WTC11 (cell line): ENCODE measurements at places on chromosomes 3 and 15.

DNA sequence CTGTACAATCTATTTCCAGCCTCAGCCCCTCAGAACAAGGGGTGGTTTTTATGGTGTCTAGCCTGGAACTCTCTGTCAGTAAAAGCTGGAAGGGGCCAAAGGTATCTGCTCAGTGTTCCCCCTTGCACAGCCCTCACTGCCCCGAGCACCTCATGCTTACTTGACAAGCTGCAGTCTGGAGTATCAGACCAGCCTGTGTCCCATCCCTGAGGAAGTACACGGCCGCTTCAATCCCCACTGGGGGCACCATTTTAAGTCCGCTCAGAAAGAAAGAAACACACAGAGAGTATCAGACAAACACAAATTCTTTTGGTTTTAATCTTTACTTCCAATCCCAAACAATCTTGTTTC is 32.4 kb downstream of the UMPS start:
- no peak for DNase-seq

GRCh38 chr3:56557831-56558170 is 826 bp downstream of the CCDC66 start:
- DNase-seq: no peak

GRCh38 chr15:89367485-89368451 is 33.1 kb upstream of the POLG start:
- DNase-seq: peak; percentile 87

DNA sequence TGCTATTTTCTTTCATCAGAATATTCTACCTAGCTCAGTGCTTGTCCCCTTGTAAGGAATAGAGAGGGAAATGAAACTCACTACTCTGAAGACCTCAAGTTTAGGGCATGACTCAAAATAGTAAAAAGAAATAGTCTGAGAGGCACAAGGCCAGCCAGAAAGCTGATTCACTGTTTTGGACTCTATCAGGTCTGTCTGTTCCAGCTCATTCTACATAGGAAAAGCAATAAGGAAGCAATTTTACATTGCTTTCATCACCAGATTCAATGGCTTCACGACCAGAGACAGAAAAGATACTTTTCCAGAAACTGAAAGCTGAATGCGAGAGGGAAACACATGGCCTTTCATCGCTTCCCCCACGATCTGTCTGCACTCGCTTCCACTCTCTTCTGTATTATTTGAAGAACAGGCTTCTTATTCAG is 276.0 kb downstream of the GBE1 start:
- no peak for DNase-seq

- DNase-seq: no peak
Measured at GRCh38 chr3:37492977-37493471, 318.6 kb upstream of the LRRFIP2 start.

- DNase-seq: no peak
Measured at GRCh38 chr15:80970658-80971057, 19.0 kb downstream of the MESD start.

DNA sequence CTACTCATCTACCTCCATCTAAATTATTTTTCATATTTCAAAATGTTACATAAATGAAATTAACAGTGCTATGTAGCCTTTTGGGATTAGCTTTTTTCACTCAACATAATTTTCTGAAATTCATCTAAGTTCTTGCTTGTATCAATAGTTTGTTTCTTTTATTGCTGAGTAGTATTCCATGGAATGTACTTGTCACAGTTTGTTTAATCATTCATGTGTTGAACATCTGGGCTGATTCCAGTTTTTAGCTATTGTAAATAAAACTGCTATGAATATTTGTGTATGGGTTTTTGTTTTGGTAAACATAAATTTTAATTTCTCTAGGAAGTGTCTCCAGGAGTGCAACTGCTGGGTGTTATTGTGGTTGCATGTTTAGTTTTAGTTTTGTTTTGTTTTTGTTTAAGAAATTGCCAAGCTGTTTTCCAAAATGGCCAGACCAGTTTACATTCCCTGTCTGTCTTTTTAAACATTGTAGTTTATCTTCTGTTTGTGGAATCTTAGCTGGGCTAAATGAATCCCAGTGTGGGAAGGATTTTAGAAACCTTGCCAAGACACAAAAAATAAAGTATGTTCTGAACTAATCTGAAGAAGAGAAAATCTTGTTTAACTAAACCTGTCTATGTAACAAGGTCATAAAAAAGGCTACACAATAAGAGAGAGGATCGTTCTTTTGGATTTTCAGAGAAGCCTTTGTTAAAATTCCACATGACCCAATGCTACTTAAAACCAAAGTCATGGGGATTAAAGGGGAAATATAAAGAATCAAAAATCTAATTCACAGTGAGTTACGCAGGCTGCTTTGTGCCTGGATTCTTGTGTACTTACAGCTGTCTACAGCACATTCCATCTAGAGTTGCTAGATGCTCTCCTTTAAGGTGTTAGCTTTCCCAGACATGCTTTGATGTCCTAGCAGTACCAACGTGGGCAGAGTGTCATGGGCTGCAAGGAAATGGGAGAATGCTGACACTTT is 129.2 kb upstream of the SUCLG2 start:
- DNase-seq: no peak

DNA sequence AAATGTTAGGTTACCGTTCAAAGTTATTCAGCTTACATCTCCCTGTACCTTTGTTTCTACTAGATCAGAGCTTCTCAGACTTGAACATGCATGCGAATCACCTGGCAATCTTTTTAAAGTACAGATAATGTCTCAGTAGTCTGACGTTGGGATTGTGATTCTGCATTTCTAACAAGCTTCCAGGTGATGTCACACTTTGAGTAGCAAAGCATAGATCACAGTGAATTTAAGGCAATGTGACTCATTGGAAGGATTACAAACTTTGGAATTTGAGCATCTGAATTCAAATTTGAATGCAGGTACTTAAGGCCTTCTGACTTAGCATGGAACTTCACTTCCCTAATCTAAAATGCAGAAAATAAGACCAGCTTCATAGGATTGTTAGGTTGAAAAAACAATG is 10.8 kb upstream of the ZMAT3 start:
- DNase-seq: no peak

DNA sequence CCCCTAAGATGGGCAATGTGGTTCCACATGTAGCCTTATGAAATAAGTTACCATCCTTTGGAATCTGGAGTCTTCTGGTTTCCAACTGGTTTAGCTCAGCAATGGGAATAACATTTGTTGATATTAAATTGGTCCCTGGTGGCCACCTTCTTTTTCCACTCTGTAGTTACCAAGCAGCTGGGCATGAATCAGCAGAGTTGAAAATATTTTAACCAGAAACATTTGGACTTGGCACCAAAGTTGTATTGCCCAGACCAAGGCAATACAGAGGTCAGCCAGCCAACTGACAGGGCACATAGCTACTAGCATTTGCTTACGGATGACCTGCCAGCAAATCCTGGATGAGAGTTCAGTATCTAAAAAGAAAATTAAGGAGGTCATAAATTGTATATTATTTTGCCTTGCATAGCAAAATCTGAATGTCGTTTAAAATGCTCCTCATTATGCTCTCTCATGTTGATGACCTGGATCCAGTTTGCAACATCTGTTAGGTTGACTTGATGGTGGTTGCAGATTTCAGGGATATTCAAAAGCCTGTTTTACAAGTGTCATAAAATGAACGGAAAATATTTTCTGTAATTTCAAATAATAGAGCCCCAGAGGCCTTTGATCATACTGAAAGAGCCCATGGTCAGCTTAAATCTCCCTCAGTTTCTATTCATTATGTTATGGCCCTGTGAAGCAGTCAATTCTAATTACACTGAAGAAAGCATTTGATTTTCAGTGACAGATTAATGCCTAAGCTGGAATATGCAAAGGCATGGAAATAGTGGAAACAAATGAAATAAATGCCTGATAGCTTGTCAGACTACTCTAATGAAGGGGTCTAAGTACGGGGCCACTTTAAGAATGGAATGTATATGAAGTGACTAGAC is 54.6 kb downstream of the PPM1L start:
- no peak for DNase-seq

- DNase-seq: no peak
Measured at GRCh38 chr3:129950318-129951046, 24.0 kb upstream of the TRH start.

DNA sequence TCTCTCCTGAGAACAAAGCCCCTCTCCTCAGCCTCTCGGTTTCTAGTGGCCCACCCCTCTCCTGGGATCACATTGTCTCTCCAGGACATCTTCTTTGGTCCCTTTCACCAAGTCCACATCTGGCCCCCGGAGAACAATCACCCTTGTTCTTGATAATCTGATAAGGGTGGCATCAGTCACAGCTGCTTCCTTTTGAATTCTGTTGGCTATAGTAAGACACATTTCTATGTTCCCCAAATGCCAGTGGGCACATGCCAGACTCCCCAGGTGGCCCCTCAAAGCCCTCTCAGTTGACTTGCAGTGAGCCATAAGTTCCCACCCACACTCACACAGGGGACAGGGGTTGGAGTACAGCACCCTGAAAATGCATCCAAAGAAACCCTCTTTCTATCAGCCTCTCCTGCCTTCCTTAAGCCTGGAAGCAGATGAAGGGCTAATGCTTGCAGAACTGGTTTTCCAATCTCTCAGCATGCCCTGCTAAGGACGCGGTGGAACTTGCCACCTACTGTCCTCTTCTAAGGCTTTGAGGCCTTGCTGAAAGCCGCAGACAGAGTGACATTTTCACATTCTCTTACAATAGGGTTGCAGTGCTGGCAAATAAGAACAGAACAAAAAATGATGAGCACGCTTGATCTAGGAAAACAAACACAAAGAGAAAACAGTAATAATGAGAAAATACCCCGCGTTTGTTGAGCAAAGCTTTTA is 101.3 kb upstream of the SLCO3A1 start:
- DNase-seq: no peak

DNA sequence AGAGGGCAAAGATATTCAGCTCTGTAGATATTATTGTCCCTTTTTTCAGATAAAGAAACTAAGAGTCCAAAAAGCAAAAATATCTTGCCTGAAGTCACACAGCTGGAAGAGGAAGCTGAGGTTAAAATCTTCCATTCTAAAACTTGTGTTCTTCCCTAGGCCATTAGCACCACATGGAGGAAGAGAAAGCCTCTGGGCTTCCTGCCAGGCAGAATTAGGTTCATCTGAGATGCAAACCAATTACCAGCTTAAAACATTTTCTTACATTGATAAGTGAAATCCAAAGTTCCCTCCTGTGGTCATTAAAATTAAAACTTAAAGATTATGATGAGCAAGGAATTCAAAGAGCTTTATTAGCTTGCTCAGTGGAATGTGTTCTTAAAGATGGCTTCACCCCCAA is 235.3 kb upstream of the SETMAR start:
- DNase-seq: no peak

GRCh38 chr3:12489368-12489767 is 5.1 kb downstream of the TSEN2 start:
- no peak for DNase-seq

DNA sequence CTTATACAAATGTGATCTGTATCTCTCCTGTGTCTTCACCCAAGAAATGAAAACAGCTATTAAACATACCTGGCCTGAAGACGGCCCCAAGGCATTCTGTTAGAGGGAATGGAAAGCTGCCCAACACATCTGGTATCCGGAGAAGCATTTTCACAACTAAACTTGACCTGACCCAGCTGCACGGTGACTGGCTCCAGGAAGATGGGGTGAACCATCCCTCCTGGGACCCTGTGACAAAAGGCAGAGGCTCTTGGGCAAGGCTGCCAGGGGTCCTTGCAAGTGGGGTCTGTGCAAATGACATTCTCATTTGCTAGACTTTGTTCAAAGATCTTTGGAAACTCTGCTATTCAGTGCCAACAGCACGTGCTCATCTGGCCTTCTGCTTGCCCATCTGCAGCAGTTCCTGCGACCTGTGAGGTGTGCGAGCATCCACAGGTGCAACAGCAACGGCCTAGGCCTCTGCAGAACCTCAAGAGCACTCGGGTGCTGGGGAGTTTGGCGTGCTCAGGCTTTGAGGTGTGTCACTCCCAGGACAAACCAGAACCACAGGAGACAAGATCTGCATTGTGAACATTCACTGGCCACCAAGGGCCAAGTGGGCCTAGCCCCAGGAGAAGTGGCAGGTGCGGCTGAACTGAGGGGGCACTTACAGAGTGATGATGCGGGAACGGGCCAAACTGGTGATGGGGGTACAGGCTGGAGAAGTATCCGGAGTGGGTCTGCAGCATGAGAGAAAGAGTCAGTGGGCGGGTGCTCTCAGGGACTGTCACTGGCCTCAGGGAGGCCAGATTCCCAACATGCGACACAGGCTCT is 71.8 kb downstream of the SENP2 start:
- no peak for DNase-seq

- no peak for DNase-seq
Measured at GRCh38 chr3:190076601-190077394, 43.9 kb downstream of the P3H2 start.

- DNase-seq: no peak
Measured at GRCh38 chr3:139421460-139421859, 32.0 kb upstream of the COPB2 start.

DNA sequence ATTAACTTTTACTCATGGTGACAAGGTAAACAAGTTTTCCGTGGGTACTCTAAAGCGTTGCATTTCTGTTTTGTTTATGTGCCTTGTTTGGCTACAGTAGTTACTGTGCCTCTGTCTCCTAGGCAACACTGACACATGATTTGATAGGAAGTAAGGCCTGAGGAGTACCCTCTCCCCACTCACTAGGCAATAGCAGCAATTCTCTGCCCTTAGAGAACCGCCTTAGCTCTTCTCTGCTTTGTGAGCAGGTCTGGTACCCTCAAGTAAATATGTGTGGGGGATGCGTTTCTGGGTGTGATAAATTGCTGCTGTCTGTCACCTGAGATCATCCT is at the start of gene IL5RA:
IL5RA (minus strand) TSS at position 76 of the 332 bp plus-strand sequence. CDS start 5,390 bp downstream, outside the sequence.
- no peak for DNase-seq

- DNase-seq: no peak
Measured at GRCh38 chr15:40062816-40063562, 24.0 kb upstream of the SRP14 start.

DNA sequence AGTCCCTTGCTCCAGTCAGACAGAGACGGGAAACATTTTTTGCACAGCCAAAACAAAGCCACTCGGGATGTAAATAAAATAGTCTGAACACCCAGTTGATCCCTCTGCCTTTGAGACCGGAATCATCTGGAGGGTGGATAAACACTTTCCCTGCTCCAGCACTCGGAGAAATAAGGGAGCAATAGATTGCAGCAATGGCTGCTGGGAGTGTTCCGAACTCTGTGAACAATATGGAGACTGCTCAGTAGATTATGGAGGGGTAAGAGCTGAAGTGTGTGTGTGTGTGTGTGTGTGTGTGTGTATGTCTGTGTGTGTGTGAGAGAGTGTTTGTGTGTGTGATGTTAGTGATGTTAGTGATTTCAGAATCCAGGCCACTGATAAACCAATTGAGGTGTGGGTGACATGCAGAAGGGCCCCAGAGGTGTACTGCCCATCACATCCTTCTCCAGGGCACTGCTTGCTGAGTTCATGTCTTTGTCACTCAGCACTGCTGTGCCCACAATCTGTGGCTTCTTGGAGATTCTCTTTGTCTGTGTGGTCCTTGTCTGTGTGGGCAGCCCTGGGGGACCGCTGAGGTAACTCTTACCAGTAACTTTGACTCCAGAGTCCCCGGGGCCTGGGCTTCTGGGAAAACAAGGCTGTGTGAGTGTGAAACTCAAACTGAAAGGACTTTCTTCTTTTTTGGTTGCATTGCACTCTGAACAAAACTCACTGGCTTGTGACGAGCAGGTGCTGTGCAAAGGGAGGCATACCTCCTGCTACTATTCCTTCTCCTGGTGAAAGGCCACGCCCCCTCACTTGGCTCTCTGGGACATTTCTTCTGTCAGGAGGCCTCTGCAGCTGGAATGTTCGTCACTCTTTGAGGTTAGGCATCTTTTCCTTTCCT is 23.0 kb downstream of the CRYGS start:
- peak; percentile 33 for DNase-seq
